ENCODE measurements at places on chromosomes 6 and 20. TPM values are rescaled to one million over a fixed set of nuclear protein-coding genes. Genes with fewer than 3 reads are reported as not detected.

The ZNF341 gene
- total RNA-seq = 1.4 TPM

The ANGPT4 gene
- under 0.01 TPM for total RNA-seq

The SLC22A3 gene
- 2.7 TPM for total RNA-seq

The EYS gene
- under 0.01 TPM for total RNA-seq

The DEFB132 gene
- total RNA-seq = not detected

The TNFRSF21 gene
- total RNA-seq = 0.26 TPM

The SNX9 gene
- total RNA-seq = 129 TPM

The KCNK17 gene
- total RNA-seq = not detected

The NTSR1 gene
- total RNA-seq = not detected

The ECHDC1 gene
- 77.1 TPM for total RNA-seq

The MAK gene
- total RNA-seq = 0.13 TPM

The KCNK16 gene
- total RNA-seq = not detected

The ZBTB12 gene
- 1.9 TPM for total RNA-seq

The PI3 gene
- total RNA-seq = 0.32 TPM

The OTOR gene
- total RNA-seq = not detected

The ENPP1 gene
- 68.5 TPM for total RNA-seq

The RAET1L gene
- total RNA-seq = not detected

The FERMT1 gene
- total RNA-seq = 3.9 TPM

The MUC22 gene
- not detected for total RNA-seq

The BRD2 gene
- 138 TPM for total RNA-seq

The LPA gene
- total RNA-seq = not detected

The USP49 gene
- 5.1 TPM for total RNA-seq

The SAMD3 gene
- total RNA-seq = 0.39 TPM

The F13A1 gene
- total RNA-seq = 0.54 TPM

The KIZ gene
- total RNA-seq = 44.3 TPM

The SULF2 gene
- total RNA-seq = 48.5 TPM

The PKIB gene
- 0.13 TPM for total RNA-seq

The WFDC12 gene
- total RNA-seq = not detected

The BEND6 gene
- 33.3 TPM for total RNA-seq

The FRS3 gene
- 1.6 TPM for total RNA-seq

The DPPA5 gene
- total RNA-seq = not detected

The BTNL2 gene
- not detected for total RNA-seq

The ORC3 gene
- total RNA-seq = 34.0 TPM

The YWHAB gene
- total RNA-seq = 155 TPM

The SNPH gene
- 6.4 TPM for total RNA-seq

The ISM1 gene
- 32.1 TPM for total RNA-seq

The OXT gene
- not detected for total RNA-seq

The CNBD2 gene
- total RNA-seq = 2.8 TPM

The MSH5 gene
- 12.3 TPM for total RNA-seq

The COL12A1 gene
- total RNA-seq = 4,738 TPM

The IRAK1BP1 gene
- 9.9 TPM for total RNA-seq

The SMIM29 gene
- total RNA-seq = 11.1 TPM

The SEL1L2 gene
- total RNA-seq = not detected

The OLIG3 gene
- not detected for total RNA-seq

The IPCEF1 gene
- total RNA-seq = 0.22 TPM

The EFCAB8 gene
- 0.22 TPM for total RNA-seq

The HMGCLL1 gene
- total RNA-seq = not detected

The CRIP3 gene
- total RNA-seq = not detected

The CNKSR3 gene
- total RNA-seq = 13.8 TPM

The NT5E gene
- total RNA-seq = 602 TPM

The TMEM151B gene
- total RNA-seq = under 0.01 TPM

The PTCRA gene
- not detected for total RNA-seq

The PROKR2 gene
- total RNA-seq = not detected

The NKX2-2 gene
- not detected for total RNA-seq

Measured in articular chondrocyte of knee joint (primary cell).